ENCODE measurements at places on chromosomes 1 and 21.

GRCh38 chr1:78540048-78540447 is 49.3 kb downstream of the PTGFR start:
- DNase-seq, result no peak

GRCh38 chr1:100268202-100268601 is 2.2 kb downstream of the RTCA start:
- DNase-seq, result no peak

DNA sequence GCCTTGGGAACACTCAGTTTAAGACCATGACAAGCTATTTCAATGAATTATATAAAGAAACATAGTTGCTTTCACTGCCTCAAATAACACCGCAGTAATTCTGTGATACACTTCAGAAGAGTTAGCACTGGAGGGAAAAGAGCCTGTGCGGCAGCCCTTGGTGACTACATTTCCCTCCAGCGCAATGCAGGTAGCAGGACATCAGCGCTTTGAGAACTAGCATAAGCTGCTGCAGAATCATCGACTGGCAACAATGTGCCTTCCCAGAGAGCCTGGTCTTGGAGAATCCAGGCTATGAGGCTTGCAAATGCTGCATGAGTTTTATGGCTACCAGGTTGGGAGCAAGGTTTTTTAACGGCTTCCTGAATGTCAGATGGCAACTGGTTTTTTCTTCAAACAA is 7.5 kb downstream of the NRIP1 start:
- DNase-seq, result peak; percentile 43

DNA sequence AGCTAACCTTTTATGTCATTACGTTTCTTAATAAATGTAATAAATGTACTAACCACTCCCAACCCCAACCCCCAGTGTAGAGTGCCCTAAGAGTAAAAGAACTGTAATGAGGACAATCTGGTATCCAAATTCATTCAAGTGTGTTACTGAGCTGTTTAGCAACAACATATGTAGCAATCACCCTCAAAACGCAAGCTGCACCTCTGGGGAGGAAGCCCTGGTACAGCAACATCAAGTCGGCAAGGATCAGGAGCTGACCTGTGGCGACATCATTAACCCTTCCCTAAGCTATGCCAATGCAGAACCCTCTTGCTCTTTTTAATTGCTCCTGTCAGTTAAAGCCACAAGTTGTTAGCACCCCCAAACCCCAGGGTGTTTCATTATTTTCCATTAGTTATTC is 47.1 kb downstream of the STX6 start:
- DNase-seq, result no peak

DNA sequence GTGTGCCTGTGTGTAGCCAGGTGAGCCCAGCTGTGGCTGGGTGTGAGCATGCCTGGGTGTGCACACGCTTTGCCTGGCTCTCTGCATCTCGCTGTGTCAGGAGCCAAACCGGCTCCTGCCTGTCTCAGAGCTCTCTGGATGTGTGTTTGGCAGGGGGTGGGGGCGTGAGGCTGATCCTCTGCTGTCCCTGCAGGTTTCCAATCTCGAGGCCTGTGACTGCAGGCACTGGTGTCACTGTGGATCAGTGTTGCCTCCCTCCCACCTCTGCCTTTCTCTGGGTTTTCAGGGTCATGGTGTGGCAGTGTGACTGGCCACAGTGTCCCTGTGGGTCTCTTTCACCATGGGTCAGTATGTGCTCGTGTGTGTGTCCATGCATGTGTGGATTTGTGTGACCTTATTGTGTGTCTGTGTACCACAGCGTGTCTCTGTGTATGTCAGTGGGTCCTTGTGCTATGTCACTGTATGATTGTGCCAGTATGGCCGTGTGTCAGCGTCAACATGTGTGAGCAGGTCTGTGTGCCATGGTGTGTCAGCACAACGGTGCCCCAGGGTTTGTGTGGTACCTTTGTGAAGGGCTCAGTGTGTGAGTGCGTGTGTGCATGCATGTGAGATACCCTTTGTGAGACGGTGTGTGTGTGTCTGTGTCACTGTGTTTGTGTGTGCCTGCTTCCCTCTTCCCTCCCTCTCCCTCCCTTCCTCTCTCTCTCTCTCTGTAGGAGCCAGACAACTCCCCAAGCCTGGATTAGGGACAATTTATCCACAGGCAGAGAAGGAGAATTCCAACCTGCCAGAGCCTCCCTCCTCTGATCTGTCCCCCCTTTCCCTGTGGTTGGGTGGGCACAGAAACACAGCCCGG is 43.4 kb downstream of the AHDC1 start:
- no peak for DNase-seq

GRCh38 chr21:33278721-33279120 is 12.6 kb downstream of the IL10RB start:
- DNase-seq, result no peak

DNA sequence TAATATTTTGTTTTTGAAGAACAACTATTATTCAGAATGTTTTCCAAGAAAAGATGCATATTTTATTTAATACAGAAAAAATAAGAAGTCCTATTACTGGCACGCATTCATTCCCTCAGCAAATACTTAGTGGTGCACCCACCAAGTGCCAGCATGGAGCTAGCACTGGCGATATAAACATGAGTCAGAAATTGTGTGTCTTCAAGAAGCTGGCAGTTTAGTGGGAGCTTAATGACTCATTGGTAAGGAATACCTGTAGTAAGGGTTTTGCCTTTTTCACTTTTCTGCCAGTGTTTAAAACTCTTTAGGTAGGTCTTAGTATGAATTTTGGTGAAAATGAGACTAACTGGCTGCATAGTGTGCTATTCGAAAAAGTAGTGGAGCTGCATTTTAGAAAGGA is 6.3 kb downstream of the MAGI3 start:
- no peak for DNase-seq

- DNase-seq, result peak; percentile 87
Measured at GRCh38 chr1:226608699-226609505, 60.3 kb downstream of the STUM start.

DNA sequence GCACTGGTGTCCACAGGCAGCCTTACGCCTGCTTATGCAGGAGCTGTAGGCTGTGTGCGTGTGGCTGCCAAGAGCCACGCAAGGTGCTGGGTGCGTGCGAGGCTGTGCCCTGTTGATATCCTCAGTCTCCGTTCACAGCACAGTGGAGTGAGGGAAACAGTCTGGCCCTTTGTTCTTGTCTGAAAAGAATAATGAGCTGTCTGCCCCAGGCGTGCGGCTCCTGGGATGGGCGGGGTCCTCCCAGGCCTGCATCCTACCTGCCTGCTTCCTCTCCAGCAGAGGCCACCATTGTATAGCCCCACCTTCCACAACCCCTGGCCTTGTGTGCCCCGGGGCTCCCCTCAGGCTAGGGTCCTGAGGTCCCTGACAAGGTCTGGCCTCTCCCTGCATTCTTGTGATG is 47.0 kb upstream of the KDM4A start:
- no peak for DNase-seq

DNA sequence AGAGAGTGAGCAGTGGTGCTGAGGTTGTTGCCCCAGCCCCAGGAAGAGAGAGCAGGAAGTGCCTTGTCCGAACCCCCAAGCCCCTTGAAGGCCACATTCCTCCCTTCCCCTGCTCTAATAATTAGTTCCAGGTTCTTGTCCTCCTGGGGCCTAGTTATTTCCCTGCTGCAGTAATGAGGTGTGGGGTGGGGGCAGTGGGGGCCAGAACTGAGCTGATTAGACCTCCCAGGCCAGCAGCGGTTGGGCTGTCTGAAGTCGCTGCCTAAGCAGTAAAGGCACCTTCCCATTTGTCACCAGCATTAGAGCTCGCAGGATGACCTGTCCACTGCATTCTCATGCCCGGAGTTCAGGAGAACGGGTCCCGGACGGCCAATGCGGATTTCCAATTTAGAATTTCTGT is 186.5 kb upstream of the CSF3R start:
- no peak for DNase-seq

GRCh38 chr1:30668546-30669327 is 54.6 kb downstream of the MATN1 start:
- no peak for DNase-seq

- no peak for DNase-seq
Measured at GRCh38 chr1:7150724-7151280, 365.5 kb downstream of the CAMTA1 start.

GRCh38 chr1:207313131-207313530 is 8.3 kb upstream of the CD55 start:
- DNase-seq, result no peak

DNA sequence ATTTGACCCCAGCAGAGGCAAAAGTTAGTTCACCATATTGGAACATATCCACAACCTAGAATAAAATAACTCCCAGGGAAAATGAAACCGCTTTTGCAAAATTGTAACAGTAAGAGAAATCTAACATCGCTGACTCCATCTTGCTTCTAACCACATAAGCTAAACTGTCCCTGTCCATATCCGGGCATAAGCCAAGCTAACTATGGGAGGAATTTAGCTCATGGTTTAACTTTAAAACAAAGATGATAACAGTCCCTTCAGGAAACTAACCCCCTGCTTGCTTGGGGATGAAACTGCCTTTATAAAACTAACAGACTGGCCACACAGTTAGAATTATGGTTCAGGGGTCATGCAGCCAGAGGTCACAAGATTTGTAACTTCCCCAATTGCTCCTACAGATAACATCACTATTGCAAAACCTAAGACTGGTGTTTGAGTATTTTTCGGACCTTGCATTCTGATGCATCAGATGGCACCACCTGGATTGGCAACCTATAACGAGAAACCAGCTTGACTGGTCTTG is 46.3 kb downstream of the TESK2 start:
- no peak for DNase-seq

- no peak for DNase-seq
Measured at GRCh38 chr1:210003501-210003900, 65.5 kb downstream of the SYT14 start.

GRCh38 chr21:26814386-26814785 is 30.8 kb downstream of the ADAMTS1 start:
- no peak for DNase-seq

DNA sequence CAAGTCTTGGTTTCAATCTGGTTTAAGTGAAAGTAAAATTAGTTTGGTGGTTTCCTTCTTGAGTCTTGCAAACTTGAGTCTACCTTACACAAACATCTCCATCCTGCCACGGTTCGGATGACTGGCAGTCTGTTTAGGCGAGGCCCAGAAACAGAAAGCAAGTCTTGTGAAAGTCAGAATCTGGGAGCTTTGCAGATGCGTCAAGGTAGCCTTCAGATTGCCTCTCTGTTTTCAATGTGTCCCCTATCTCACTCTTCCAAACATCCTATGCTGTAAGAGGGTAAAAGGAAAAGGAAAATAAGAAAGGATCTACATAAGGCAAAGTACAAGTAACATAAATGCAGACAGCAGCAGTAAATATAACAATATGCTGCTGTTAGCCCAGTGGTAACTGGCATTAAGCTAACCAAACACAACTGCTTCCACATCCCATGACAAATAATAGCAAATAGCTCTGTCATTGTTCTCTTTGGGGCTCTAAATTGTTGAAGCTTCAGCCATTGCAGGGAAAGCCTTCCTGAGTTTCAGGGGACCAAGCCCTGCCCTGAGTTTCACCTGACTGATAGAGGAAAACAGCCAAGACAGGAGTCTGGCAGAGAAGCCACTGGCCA is 26.2 kb upstream of the C1orf105 start:
- no peak for DNase-seq

- no peak for DNase-seq
Measured at GRCh38 chr1:18239671-18240070, 132.1 kb downstream of the IGSF21 start.

GRCh38 chr1:24027838-24028468 is 47.8 kb upstream of the SRSF10 start:
- DNase-seq, result no peak

DNA sequence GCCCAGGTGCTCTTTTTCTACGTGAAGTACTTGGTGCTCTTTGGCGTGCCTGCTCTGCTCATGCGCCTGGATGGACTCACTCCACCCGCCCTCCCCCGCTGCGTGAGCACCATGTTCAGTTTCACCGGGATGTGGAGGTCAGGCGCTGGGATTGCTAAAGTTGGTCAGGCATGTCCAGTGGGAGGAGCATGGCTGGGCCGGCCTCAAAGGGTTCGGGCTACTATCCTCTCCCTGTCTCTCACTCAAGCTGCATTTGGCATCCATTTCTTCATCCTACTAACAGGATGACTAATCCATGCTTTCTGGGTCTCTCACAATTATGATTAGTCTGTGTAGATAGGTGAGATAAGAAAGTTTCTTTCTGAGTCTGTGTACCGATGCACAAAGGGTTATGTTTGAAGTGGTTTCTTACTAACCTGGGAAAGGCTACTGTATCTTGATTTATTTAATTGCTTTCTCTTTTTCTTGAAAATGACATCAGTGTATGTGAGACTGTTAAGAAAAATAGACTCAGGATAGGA is 135.9 kb downstream of the HHAT start:
- no peak for DNase-seq

DNA sequence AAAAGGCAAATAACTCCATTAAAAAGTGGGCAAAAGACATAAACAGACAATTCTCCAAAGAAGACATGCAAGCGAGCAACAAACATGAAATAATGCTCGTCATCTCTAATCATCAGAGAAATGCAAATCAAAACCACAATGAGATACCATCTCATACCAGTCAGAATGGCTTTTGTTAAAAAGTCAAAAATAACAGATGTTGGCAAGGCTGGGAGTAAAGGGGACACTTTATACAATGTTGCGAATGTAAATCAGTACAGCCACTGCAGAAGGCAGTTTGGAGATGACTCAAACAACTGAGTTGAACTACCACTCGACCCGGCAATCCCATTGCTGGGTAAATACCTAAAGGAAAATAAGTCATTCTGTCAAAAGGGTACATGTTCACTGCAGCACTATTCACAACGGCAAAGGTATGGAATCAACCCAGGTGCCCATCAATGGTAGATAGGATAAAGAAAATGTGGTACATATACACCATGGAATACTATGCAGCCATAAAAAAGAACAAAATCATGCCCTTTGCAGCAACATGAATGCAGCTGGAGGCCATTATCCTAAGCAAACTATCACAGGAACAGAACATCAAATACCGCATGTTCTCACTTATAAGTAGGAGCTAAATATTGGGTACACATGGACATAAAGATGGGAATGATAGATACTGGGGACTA is 25.9 kb downstream of the TSPAN2 start:
- DNase-seq, result peak; percentile 32

GRCh38 chr1:15936025-15936424 is 39.9 kb downstream of the ZBTB17 start:
- no peak for DNase-seq

DNA sequence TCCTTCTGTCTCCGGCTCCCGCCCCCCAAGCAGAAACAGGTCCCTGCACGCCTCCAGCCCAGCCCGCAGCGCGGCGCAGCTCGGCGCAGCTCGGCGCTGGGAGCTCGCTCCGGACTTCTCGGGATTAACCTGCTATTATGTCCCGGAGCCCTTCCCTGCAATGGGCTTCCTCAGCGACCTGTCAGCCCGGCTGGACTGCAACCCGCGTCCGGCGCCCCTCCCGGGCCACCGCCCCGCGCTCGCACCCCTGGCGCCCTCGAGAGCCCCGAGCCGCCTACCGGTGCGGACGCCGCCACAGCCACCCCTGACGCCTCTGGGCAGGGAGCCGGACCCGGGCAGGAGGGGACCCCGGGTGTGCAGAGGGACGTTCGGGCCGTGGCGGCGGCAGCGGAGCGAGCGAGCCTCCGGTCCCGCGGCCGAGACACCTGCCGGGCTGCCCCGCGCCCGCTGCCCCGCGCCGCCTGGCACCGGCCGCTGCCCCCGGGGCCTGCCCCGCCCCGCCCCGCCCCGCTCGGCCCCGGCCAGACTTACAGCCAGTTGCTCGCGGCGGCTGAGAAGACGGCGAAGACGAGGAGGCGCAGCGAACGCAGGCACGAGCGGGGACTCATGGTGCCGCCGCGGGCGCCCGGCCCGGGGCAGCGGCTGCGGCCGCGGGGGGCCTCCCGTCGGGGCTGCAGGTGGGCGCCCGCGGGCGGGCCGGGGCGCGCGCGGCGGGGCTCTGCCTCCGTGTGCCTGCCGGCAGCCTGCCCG is 407 bp downstream of the WNT4 start:
- no peak for DNase-seq

- no peak for DNase-seq
Measured at GRCh38 chr1:27992276-27992675, 32.5 kb downstream of the XKR8 start.
